Fibroblast of skin of right quadriceps (primary cell): ENCODE measurements at places on chromosomes 5 and 9.

GRCh38 chr9:115845648-115846312 is 307.8 kb upstream of the PAPPA start:
- DNase-seq: peak; percentile 56

DNA sequence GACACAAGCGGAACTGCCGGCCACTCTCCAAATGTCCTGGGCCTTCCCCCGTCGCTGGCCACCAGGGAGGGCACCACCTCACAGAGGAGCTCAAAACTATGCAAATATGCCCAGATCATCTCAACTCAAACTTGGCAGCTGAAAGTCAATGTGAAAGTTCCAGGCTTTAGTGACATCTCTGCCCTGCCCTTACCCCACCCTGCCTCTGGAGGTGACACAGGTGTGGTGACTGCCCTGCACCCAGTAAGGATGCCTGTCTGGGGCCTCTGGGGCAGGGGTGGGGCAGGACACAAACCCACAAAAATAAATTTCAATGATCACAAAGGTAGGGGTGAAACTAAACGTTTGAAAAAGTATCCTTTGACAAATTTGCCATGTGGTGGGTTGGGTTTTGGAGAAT is 213.4 kb downstream of the HSPA4 start:
- DNase-seq: no peak

- DNase-seq: no peak
Observed at GRCh38 chr5:169717288-169717687, 80.2 kb downstream of the DOCK2 start.

DNA sequence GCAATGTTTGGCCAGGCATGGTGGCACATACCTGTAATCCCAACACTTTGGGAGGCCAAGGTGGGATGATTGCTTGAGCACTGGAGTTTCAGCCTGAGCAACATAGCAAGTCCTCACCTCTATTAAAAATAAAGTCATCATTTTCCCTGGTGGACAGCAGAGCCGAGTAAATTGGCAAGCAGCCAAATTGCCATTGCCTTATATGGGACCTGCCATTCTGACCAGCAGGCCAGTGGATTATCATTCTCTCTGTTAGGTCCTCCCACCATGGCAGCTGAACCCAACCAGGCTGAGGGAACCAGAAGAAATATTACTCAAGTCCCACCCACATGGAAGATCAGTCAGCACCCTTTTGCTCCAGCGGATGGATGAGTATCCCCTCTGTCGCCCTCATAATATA is 1829.9 kb downstream of the EFNA5 start:
- peak; percentile 1 for DNase-seq
